Stimulated activated naive CD8-positive, alpha-beta T cell treated with anti-CD3 and anti-CD28 coated beads, Interleukin-15, amount 100 ng/mL, for 72 hours (primary cell): ENCODE measurements at places on chromosomes 16 and 17.

DNA sequence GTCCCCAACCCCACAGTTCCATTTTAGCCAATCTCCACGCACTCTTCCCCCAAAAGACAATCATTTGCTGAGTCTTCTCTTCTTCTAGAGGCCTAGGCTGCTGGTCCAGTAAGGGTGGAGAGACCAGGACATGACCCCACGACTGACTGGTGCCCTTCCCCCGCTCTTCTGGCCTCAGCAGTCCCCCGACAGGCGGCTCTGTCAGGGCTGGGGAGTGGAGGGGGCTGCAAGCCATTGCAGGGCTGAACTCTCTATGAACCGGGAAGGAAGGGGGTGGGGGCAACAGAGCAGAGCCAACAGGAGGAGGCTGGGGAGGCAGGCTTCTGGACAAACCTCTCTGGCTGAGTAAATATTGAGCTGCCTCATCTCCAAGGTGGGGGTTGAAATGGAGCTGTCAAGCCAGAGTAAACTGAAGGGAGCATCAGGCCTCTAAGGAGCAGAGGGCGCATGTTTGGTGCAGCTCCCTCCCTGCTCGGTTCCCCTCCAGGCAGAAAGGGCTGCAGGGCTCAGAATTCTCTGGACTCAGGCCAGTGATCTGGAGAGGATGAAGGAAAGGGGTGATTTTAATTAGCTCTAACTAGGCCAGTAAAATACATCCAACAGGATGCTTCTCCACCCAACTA lies 8.7 kb downstream of the HOXB1 start:
- no peak for DNase-seq

DNA sequence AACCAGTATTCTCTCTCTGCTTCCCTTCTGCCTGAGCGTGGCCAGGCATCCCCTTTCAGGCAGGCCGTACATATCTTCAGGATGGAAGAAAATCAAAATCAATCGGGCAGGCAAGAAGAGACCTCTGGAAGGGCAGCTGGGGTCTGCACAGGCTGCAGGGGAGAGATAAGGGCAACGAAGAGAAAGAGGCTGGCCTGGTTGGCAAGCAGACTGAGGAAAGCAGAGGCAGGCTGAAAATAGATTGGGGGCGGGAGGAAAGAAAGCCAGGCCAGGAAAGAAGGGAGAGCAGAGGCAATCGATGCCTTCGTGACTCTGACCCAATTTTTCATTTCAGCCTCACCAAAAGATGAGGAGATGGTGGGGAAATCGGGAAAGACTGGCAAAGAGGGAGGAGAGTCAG lies 18.1 kb downstream of the PIPOX start:
- DNase-seq = no peak

- peak; percentile 91 for DNase-seq
Measured at GRCh38 chr17:57463103-57463885, 207.0 kb downstream of the MSI2 start.

GRCh38 chr17:17420082-17420481 lies 56.7 kb upstream of the MED9 start:
- DNase-seq = no peak

DNA sequence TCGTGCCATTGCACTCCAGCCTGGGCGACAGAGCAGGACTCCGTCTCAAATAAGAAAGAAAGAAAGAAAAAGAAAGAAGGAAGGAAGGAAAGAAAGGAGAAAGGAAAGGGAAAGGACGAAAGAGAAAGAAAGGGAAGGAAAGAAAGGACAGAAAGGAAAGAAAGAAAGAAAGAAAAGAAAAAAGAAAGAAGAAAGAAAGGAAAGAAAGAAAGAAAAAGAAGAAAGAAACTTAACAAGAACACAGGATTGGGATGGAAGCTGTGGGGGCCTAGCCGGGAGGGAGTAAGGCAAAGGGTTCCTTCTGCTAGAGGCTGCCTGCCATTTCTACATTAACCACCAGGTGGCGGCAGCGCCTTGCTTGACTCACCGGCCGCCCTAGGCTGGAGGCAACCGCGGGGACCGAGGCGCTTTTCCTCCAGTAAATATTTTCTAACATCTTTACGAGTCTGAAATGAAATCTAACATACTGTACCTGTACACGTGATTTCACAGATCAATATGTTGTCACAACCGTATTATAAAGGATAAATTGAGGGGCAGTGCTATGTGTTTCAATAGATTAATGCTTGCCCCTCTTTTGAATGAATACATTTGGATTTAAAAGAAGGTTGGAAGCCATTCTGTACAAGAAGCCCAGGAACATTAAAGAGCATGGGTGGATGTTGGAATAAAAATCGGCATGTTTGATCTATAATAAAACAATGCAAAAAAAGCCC lies 6.1 kb downstream of the GJD3 start:
- DNase-seq = peak; percentile 86

DNA sequence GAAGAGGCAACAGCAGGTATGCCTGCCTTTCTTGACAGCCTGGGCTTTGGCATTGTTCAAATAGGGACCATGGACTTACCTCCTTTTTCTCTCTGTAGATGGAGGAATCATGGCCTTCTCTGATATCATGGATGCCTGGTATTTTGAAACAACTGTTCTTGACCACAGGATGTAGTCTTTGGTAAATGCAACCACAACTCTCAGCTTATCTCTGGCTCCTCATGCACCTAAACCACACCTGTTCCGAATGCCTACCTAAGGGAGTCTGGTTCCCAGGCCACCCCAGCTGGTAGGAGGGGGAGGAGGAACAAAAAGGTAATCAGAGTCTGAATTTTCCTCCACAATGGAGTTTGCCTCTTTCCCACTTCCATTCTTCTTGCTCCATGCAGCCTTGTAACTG lies 18.8 kb downstream of the CDK5RAP3 start:
- DNase-seq = no peak

- DNase-seq = no peak
Measured at GRCh38 chr16:82761236-82761635, 134.5 kb downstream of the CDH13 start.
